Heart right ventricle (tissue), 16 donors: ENCODE measurements at places on chromosomes 2 and 18. TPM values are rescaled to one million over a fixed set of nuclear protein-coding genes. Genes with fewer than 3 reads are reported as not detected.

DNA sequence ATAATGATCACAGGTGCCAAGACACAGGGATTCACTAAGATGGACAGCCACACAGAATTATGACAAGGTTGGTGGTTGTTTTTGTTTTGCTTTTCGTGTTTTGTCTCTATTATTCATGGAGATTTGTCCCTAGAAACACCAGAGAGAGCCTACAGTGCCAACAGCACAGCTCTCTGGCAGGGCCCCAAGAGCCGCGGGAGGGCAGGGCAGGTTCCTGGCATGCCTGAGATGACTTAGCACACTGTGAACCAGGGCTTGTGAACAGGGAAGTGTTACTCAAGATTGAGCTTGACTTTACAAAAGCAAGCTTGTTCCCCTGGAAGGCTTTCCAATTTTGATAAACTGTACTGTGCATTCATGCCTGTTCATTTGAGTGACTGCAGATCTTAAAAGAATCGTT, 437.4 kb upstream of the SALL3 start:
- DNase-seq = peak; percentile 72

OSBPL6 gene
- 8.0 TPM for total RNA-seq

DNA sequence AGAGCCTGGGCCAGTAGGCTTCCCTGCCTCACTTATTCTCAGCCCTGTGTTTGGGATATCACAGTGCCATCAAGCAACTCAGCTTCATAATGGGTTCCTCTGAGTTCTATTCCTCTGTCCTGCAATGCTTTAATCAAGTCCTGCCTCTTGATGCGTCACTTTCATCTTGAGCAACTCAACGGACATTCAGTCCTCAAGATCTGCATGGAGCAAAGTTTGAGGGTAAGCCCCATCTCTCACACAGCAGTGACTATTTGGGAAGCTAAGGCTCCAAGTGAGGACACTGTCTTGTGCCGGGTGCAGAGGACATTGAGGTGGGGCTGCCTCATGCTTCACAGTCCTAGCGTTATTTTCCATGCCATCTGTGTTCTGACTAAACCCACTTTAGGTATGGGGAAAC, 50.9 kb upstream of the PLB1 start:
- no peak for DNase-seq

NIF3L1 gene
- total RNA-seq = 22.5 TPM

DNA sequence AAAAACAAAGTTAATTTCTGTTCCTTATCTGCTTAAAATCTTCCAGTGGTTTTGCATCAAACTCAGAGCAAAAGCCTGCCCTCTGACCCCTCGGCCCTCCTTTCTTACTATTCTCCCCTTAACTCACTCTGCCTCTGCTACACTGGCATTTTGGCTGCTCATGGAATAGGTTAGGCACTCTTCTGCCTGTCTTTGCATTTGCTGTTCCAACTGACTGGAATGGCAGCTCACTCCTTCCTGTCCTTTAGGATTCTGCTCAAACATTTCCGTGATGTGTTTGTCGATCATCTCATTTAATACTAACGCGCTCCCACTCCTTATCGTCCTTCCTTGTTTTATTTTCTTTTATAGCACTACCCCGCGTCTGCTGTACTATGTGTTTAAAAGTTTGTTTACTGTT, 815 bp downstream of the CEBPZ start:
- no peak for DNase-seq

DNA sequence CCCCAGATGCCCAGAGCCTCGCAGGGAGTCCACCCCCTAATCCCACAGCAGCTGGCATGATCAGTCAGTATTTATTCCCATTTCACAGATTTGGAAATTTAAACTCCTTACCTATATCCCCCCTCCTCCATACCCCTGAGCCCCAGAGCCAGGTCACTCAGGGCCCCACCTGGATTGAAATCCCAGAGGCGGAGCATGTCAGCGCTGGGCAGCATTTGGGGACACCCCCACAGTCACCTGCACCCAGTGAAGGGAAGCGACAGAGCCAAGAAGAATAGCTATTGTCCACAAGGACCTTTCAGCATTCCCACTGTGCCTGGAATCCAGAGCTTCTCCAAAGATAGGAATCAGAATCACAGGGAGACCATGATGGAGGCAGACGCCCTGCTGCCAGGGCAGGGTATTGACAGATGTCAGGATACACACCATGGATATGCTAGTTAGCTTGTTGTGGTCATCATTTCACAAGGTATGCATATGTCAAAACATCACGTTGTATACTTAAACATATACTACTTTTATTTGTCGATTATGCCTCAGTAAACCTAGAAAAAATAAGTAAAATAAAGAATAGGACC, 968 bp upstream of the ASTL start:
- no peak for DNase-seq

- DNase-seq = no peak
These were observed 21.6 kb downstream of the TSN start for GRCh38 chr2:121776885-121777698.

TFCP2L1 gene
- total RNA-seq = 0.07 TPM

NEDD4L gene
- total RNA-seq = 49.7 TPM

- DNase-seq = no peak
These were observed 451.5 kb downstream of the EPHA4 start for GRCh38 chr2:221120643-221121042.

- DNase-seq = no peak
These were observed 85.5 kb downstream of the AGPS start for GRCh38 chr2:177478029-177478428.

- no peak for DNase-seq
These were observed 158.9 kb downstream of the VAPA start for GRCh38 chr18:10072671-10073175.

GAREM2 gene
- 0.87 TPM for total RNA-seq

- no peak for DNase-seq
These were observed 675.7 kb upstream of the ID2 start for GRCh38 chr2:8006181-8006580.

- no peak for DNase-seq
These were observed 6.0 kb downstream of the WDR54 start for GRCh38 chr2:74427551-74427950.
